ENCODE measurements at places on chromosomes 6 and 20.

DNA sequence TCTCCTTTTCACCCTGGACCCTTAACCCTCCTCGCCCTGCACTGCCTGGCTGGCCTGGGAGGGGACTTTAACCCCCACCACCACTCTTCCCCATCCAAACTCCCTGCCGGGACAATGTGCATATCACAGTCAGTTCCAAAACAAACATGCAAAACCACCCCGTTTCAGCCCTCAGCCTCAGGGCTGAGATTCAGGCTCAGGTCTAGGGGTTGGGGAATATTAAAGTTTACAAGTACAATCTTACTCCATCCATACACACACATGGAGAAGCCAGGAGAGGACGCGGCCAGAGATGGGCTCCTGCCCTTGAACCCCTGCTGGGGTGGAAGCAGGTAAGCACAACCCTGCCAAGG lies 534 bp downstream of the KIAA1755 start:
- no peak for DNase-seq

DNA sequence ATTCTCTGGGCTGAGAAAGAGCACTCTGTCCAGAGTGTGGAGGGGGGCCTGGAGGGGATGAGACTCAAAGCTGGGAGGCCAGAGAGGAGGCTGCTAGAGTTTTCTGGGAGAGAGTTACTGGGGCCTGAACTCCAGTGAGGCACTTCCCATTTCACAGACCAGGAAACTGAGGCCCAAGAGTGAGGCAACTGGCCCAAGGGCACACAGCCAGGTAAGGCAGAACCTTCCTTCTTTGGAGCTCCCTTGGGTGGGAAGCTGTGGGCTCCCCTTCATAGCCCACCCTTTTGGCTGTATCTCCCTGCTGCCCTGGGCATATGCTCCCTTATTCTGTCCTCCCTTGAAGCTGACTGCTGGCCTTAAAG lies 34.4 kb downstream of the ANGPT4 start:
- DNase-seq = no peak

DNA sequence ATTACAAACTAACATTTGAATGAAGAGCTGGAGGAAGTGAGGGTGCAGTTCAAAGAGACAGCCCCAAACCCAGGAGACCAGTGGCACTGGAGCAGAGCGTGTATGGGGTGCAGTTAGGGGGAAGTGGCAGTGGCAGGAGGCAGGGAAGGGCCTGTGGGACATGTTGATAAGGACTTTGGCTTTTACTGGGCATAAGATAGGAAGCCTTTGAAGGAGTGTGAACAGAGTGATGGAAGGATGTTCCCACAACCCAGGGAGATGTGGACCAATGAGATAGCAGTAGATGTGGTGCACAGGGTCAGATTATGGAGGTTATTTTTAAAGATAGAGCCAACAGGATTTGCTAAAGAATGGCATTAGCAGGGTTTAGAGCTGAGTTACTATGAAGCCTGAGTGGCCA lies 56.4 kb downstream of the AIG1 start:
- no peak for DNase-seq

- DNase-seq = no peak
Observed at GRCh38 chr6:22722913-22723312, 153.5 kb downstream of the HDGFL1 start.

DNA sequence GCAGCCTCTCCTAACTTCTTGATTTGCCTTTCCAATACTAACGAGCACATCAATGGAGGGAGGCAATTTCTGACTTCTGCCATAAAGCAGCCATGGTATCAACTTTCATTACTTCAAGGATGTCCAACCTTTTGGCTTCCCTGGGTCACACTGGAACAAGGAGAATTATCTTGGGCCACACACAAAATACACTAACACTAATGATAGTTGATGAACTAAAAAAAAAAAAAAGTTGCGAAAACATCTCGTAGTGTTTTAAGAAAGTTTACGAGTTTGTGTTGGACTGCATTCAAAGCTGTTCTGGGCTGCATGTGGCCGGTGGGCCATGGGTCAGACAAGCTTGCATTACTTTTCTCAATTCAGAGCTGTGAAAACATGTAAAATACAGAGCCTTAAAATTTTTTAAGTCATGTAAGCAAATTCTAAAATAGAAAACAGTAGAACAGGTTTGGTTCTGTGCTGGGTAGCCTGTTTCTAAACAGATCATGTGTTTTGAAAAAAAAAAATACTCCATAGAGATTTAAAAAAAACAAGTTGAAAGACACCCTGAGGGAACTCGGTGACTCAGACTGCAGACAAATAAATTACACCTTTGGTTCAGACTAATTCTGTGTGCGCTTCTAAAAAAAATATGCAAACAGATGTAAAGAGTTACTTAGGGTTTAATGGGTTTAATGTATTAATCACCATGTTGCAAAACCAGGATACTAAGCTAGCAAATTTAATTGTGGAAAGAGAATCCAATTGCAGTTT lies 43.6 kb upstream of the SLC22A23 start:
- no peak for DNase-seq

DNA sequence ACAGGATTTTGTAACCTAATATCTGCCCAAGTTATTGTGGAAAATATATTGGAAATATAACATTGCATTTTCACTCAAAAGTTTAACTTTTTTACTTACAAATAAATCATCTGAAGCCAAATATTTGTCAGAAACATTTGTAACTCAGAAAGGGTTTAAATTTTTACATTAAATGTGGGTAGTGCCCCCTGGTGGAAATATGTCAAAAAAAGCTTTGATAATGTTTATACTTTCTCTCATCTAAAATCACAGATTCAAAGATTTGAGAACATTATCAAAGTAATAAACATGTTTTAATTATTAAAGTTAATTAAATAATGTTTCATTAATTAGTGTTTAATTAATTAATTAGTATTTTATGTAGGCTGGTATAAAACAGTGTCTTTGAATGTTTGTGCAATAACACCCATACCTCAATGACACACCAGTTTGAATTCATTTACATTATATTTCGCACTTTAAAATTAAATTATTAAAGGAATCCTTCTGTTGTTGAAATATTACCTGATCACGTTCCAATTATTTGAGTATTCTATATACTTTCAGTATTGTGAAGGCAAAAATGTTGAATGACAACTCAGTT lies 320.1 kb upstream of the FKBP1C start:
- DNase-seq = no peak

DNA sequence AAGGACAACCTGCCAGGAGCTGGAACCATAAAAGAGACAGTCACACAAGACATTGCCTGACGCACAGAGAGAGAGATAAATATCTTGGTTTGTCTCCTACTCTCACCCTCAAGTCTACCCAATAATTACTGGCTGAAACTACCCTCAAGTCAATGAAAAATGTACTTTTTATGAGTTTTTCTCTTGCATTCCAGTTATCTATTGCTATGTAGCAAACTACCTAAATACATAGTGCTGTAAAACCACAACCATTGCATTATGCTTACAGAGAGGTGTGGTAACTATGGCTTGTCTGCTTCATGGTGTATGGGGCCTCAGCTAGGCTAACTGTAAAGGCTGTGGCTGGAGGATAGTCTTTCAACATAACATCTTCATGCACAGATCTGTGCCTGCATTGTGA lies 247.8 kb downstream of the HAO1 start:
- no peak for DNase-seq

- no peak for DNase-seq
Observed at GRCh38 chr20:35327074-35327976, 35.1 kb upstream of the FAM83C start.

- peak; percentile 68 for DNase-seq
Observed at GRCh38 chr20:58271606-58272351, 37.7 kb upstream of the RAB22A start.

GRCh38 chr20:58890518-58891085 lies 38.1 kb downstream of the GNAS start:
- DNase-seq = peak; percentile 65

DNA sequence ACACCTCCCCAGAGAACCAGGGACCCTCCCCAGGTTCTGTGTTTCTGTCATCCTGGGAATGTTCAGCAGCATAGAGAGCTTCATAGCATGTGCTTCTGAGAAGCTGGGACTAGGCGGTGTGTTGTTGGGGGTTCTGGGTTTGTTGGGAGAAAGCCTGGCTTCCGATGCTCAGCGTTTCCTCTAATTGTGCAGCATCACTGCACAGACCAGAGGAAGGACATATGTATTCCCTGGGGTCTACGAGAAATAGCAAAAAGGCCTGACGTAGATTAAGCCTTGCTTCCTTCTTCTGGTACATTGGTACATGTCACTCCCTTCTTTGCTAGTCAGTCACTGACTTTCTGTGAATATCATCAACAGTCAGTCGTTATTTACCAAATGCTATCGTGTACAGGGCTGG lies 96.9 kb upstream of the SGK1 start:
- no peak for DNase-seq

DNA sequence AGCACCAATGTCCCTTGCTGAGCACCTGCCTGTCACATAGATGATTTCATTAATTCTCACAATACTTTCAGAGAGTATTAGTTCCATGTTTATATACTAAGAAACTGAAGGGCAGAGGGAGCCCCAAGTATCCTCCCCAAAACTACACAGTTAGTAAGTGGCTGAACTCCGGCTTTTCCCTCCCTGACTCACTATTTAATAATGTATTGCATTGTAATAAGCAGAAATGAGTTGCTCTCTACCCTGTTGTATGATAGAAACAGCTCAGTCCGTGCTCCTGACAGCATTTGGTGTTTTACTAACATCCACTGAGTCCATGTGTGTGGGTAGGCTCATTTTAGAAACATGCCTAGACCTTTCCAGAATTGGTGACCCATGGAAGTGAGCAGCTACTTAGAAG lies 76.8 kb downstream of the OLIG3 start:
- DNase-seq = no peak

DNA sequence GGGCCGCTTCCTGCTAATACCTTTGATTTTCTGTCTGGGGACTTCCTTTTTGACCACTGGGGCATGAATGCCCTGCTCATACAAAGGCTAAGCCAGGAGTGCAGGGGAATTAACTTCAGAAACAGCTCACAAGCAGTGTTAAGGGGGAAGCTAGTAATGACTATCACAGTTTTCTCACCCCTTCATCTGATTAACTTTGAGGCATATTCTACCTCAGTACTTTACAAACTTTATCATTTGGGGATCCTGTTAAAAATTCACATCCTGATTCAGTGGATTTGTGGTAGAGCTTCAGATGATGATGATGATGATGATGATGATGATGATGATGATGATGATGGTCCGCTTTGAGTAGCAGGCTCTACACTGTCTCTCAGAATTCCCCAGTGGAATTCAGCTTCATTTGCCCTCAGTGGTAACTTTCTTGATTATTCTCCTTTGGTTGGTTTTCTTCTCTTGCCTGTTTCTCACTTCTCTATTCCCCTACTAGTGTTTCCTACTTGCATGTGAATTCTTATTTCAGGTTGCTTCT lies 78.4 kb upstream of the TMEM170B start:
- peak; percentile 8 for DNase-seq

Data from activated T-cell treated with anti-CD3 and anti-CD28 coated beads, Interleukin-2, amount 50 U/mL, for 72 hours (primary cell).